ENCODE measurements at places on chromosomes 13 and 19.
A peak's percentile ranks its signal among the peaks of the same experiment; 100 is the strongest.

- peak; percentile 93 for DNase-seq
Measured at GRCh38 chr19:13026462-13027370, 31.4 kb downstream of the NFIX start.

DNA sequence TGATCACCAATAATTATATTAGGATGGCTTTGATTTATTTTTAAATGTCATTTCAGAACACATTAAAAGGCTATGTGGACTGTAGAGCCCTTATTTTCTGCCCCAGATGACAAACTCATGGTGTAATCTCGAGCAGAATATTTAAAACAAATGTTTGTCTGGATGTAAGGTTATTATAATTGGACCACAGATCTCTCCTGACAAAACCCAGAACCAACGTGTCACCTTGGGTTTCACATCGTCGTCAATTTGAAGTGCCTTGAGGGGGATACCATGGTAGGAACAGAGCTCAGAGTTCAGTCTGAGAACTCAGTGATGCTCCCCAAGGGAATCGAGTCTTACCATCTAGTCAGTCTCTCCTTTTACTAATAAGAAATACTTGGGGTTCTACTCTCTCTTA lies 2.8 kb downstream of the SACS start:
- DNase-seq = no peak

DNA sequence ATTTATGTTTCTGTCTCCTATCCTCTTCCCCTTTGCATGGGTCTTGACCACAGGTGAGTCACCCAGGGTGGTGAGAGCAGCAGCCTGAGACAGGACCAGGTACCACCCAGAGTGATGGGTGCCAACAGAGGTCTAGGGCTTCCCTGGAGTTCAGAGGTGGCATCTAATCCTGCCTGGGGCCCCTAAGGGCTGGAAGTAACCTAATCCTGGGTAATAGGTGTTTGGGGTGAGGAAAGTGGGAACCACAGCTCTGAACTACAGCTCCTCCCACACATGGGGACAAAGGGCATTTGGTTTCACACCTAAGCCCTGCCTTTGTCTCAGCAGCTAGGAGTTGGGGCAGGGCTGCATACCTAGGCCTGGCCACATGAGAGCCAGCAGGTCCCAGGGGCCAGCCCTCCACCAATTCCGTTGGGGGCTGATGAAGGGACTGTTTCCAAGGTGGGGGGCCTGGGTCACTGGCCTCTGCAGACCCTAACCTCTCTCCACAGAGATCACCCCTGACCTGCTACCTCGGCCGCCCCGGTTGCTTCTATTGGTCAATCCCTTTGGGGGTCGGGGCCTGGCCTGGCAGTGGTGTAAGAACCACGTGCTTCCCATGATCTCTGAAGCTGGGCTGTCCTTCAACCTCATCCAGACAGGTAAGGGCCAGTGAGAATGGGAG lies 8.0 kb downstream of the SPHK2 start:
- peak; percentile 98 for DNase-seq

DNA sequence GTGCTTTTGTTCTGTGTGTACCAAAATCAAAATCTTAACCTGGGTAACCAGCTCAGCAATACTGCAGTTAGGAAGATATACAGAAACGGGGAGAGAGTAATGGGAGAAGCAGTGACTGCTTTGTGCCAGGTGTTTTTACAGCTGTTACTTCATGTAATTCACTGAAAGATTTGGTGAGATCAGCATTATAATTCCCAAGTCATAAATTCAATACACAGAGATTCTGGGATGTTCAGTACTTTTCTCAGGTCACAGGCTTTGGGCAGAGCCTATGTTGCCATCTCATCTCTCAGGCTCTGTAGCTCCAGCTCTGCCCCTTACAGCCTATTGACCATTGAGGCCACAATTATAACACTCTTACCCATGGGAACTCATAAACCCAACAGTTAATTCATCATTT lies 138.5 kb downstream of the ZAR1L start:
- DNase-seq = no peak

- no peak for DNase-seq
Measured at GRCh38 chr13:52393572-52394357, 12.2 kb downstream of the THSD1 start.
